Breast epithelium (tissue), 4 donors: ENCODE measurements at places on chromosomes 2 and 18. TPM values are rescaled to one million over a fixed set of nuclear protein-coding genes. Genes with fewer than 3 reads are reported as not detected.
A peak's percentile ranks its signal among the peaks of the same experiment; 100 is the strongest.

GRCh38 chr2:100773538-100773937 lies 46.4 kb upstream of the NPAS2 start:
- H3K4me1 ChIP-seq = no peaks in the 10 kb centered on the region
- no peak overlapping the region for H3K4me3 ChIP-seq
- no peak for DNase-seq
- no peaks in the 10 kb centered on the region for H3K27me3 ChIP-seq
- H3K27ac ChIP-seq = no peak overlapping the region

- no peaks in the 10 kb centered on the region for H3K4me1 ChIP-seq
- no peaks in the 10 kb centered on the region for H3K36me3 ChIP-seq
- DNase-seq = no peak
- no peaks in the 10 kb centered on the region for H3K27me3 ChIP-seq
- no peak overlapping the region for H3K27ac ChIP-seq
Measured at GRCh38 chr2:163558251-163559021, 177.4 kb downstream of the FIGN start.

GRCh38 chr18:37321582-37322491 lies 243.8 kb downstream of the CELF4 start:
- no peak for DNase-seq
- no peaks in the 10 kb centered on the region for H3K36me3 ChIP-seq
- no peaks in the 10 kb centered on the region for H3K27me3 ChIP-seq
- no peak overlapping the region for H3K4me3 ChIP-seq
- no peak overlapping the region for H3K27ac ChIP-seq

DNA sequence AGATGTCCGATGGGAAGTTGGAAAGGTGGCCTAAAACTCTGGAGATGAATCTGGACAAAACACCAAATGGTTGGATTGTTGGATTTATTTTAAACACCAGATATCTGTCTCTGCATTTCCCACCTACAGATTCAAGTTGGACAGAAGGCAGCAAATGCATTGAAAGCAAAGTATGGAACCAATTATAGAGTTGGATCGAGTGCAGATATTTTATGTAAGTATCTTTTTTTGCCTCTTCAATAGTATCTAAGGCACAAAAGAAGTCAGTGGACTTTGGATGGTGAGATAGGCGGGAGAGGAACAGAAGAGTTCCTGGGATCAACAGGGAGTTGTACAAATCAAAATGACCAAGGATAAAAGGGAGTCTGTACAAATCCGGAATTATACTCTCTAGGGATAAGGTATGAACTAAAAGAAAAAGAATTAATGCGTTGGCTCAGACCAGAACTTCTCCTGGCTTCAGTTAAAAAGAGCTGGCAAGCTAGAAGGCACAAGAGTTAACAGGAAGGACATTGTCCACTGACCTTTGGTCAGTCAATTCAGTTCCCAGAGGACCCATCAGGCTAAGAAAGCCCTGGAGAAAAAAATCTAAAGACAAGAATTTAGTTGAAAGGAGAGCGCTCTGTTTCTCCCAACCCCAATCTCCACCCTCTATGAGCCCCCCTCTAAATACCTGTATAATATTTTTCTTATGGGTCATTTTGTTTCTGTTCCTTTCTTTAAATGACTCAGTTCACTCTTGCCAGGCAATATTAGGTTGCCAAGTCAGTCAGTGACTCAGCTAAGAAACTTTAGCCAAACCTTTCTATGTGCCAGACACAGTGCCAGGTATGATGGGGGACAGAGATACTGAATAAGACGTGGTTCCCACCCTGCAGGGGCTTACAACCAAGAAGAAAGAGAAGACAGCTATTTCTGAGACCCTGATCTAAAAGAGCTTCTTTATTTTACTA lies 29.1 kb downstream of the CPO start:
- no peaks in the 10 kb centered on the region for H3K4me1 ChIP-seq
- H3K4me3 ChIP-seq = no peak overlapping the region
- H3K27ac ChIP-seq = no peak overlapping the region
- H3K27me3 ChIP-seq = no peaks in the 10 kb centered on the region
- H3K36me3 ChIP-seq = no peaks in the 10 kb centered on the region

DNA sequence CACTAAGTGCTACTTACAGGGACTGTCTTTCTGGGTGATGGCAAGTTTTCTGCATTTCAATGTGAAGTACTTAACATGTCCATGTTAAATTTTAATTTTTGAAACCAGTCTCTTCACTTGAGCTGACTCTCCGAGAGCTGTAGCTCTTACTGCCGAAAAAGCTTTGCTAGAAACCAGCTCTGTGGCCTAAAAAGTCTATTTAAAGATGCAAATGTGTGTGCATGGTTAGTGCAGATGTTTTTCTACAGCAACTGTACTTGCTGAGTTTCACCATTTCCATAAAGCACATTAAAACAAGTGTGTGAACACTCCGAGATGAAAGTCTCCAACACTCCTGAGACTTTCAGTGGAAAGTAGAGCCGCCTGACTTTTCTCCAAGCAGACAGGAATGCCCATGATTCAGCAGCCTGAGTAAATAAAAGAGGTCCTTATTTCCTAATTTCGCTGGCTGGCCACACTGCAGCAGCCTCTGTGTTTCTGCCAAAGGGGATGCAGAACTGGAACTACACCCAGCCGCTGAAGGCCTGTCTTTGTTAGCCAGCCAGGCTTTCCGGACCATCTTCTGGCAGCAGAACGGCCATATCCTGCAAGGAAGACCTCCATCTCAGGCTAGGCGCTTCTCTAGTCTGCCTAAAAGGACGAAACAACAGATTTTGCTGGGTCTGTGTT lies 121.2 kb downstream of the ZNF521 start:
- no peaks in the 10 kb centered on the region for H3K36me3 ChIP-seq
- H3K27me3 ChIP-seq = no peaks in the 10 kb centered on the region
- peak overlapping the region; percentile 86 for H3K27ac ChIP-seq
- peaks cover 4% of the 10 kb centered on the region for H3K4me1 ChIP-seq
- no peak overlapping the region for H3K4me3 ChIP-seq

DNA sequence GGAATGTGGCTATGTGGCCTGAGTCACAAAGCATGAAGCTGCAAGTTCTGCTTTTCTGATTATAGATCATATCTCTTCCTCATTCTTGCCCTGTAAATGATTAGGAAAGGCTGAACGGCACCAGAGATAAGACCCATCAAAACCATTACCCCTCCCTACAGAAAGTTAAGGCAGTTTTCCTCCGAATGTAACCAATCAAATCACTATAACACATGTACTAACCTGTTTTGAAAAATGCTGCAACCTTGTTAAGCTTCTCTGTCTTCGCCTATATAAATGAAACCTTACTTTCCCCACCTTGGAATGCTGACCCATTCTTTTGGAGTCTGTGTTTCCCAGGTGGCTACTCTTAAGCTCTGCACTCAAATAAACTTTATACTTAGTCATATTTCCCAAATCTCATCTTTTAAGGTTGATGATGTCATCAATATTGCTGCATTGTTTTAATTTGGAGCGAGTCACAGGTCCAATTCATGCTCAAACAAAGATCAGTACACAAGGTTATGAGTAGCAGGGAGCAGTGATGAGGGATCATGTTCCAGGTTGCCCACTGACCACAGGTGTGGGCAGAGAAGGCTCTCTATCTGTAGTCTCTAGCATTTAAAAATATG lies 662.3 kb downstream of the IRS1 start:
- H3K4me3 ChIP-seq = no peak overlapping the region
- H3K27me3 ChIP-seq = no peaks in the 10 kb centered on the region
- H3K4me1 ChIP-seq = no peaks in the 10 kb centered on the region
- no peak for DNase-seq
- H3K27ac ChIP-seq = no peak overlapping the region
- no peaks in the 10 kb centered on the region for H3K36me3 ChIP-seq

DNA sequence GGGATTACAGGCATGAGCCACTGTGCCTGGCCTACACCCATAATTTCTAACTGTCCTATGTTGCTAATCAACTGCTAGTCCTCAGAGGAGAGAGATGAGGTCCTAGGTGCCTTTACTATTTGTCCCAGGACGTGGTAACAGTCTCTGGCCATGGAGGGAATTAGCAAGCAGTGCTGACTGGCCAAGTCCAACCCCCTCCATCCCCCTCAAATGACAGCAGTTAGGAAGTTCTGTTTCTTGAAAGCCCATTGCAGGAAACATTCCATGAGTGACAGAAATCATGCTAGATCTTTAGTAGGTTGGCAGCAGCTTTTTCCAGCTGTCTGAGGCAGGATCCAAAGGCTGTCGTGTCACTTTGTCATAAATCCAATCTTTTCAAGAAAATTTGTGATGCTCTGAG lies 55.7 kb upstream of the REL start:
- no peak for DNase-seq
- no peaks in the 10 kb centered on the region for H3K4me1 ChIP-seq
- H3K4me3 ChIP-seq = no peak overlapping the region
- H3K36me3 ChIP-seq = no peaks in the 10 kb centered on the region
- H3K27me3 ChIP-seq = no peaks in the 10 kb centered on the region

DNA sequence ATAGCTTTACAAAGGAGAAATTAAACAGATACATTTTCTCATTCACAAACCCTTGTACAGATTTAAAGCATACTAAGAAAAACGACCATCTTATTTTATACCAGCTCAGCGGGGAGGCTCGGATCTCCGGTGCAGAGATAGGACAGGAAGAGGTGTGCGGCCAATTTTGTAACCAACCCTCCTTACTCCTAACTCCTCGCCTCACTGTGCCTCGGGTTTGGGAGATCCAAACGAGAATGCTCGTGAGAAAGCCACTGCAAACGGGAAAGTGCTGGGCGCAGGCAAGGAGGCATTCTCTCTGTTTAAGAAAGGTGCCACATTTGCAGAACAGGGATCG lies 1.2 kb downstream of the KDSR start:
- H3K4me1 ChIP-seq = no peaks in the 10 kb centered on the region
- H3K27ac ChIP-seq = peak overlapping the region; percentile 99
- H3K36me3 ChIP-seq = no peaks in the 10 kb centered on the region

- no peaks in the 10 kb centered on the region for H3K4me1 ChIP-seq
- H3K27me3 ChIP-seq = no peaks in the 10 kb centered on the region
- no peaks in the 10 kb centered on the region for H3K36me3 ChIP-seq
- no peak overlapping the region for H3K4me3 ChIP-seq
- no peak for DNase-seq
Measured at GRCh38 chr2:235689427-235689853, 195.6 kb downstream of the AGAP1 start.

- H3K4me3 ChIP-seq = no peak overlapping the region
- H3K27me3 ChIP-seq = no peaks in the 10 kb centered on the region
- no peak for DNase-seq
- H3K36me3 ChIP-seq = no peaks in the 10 kb centered on the region
Measured at GRCh38 chr2:127688405-127688804, 12.9 kb upstream of the SFT2D3 start.

PTPN2 gene
- 57.1 TPM for total RNA-seq

FAM110C gene
- 1.6 TPM for total RNA-seq

RAB1A gene
- total RNA-seq = 86.1 TPM

ADAM23 gene
- 0.66 TPM for total RNA-seq

VIL1 gene
- total RNA-seq = under 0.01 TPM

IKZF2 gene
- total RNA-seq = 8.0 TPM
